ENCODE measurements at places on chromosomes 11 and 22. TPM values are rescaled to one million over a fixed set of nuclear protein-coding genes. Genes with fewer than 3 reads are reported as not detected.

The PGM2L1 gene
- 13.5 TPM for total RNA-seq

The SHANK2 gene
- 38.8 TPM for total RNA-seq

The GRAMD1B gene
- 8.2 TPM for total RNA-seq

The HBB gene
- 71.8 TPM for total RNA-seq

The GGTLC3 gene
- not detected for total RNA-seq

The YAP1 gene
- 184 TPM for total RNA-seq

The LMO2 gene
- total RNA-seq, result 19.5 TPM

The TBX10 gene
- not detected for total RNA-seq

The DGCR6L gene
- 73.6 TPM for total RNA-seq

The NLRX1 gene
- total RNA-seq, result 13.3 TPM

The SOX6 gene
- total RNA-seq, result 7.9 TPM

The OR8G5 gene
- total RNA-seq, result not detected

The PES1 gene
- 56.4 TPM for total RNA-seq

The LRRC56 gene
- 1.3 TPM for total RNA-seq

The AMOTL1 gene
- total RNA-seq, result 39.0 TPM

The RCOR2 gene
- 0.33 TPM for total RNA-seq

The OR52A1 gene
- total RNA-seq, result not detected

The DLG2 gene
- 6.9 TPM for total RNA-seq

The APOL5 gene
- total RNA-seq, result not detected

The RTN4RL2 gene
- 0.32 TPM for total RNA-seq

The ASPHD2 gene
- total RNA-seq, result 0.64 TPM

The MRGPRX3 gene
- total RNA-seq, result 2.0 TPM

The TESMIN gene
- 6.9 TPM for total RNA-seq

The ART1 gene
- not detected for total RNA-seq

The GDPD4 gene
- total RNA-seq, result not detected

The MFRP gene
- 0.16 TPM for total RNA-seq

The APLP2 gene
- 305 TPM for total RNA-seq

The CNTF gene
- 0.66 TPM for total RNA-seq

The CSNK1E gene
- total RNA-seq, result 147 TPM

The OR52N4 gene
- not detected for total RNA-seq

The ELFN2 gene
- total RNA-seq, result not detected

The C1QTNF5 gene
- 14.3 TPM for total RNA-seq

The SMC1B gene
- total RNA-seq, result not detected

The MRGPRF gene
- total RNA-seq, result 5.9 TPM

The RAPSN gene
- total RNA-seq, result not detected

The PATE2 gene
- total RNA-seq, result 2.8 TPM

The SYT13 gene
- 0.33 TPM for total RNA-seq

The USH1C gene
- total RNA-seq, result 0.66 TPM

The SERHL2 gene
- 1.3 TPM for total RNA-seq

The C11orf86 gene
- not detected for total RNA-seq

The OR10A2 gene
- not detected for total RNA-seq

The DCDC1 gene
- 3.8 TPM for total RNA-seq

The SCT gene
- total RNA-seq, result not detected

The CLP1 gene
- 15.4 TPM for total RNA-seq

The LZTR1 gene
- total RNA-seq, result 37.6 TPM

The IL17REL gene
- not detected for total RNA-seq

The MRGPRX4 gene
- not detected for total RNA-seq

The OR10G4 gene
- not detected for total RNA-seq

The TEX12 gene
- total RNA-seq, result not detected

The PAX6 gene
- total RNA-seq, result 0.88 TPM

The ISX gene
- not detected for total RNA-seq

The GAB4 gene
- total RNA-seq, result not detected

The FGF4 gene
- not detected for total RNA-seq

The FUT4 gene
- total RNA-seq, result 3.9 TPM

The TPBGL gene
- not detected for total RNA-seq

The LARGE1 gene
- total RNA-seq, result 26.1 TPM

The NLRP6 gene
- 2.0 TPM for total RNA-seq

The MTCH2 gene
- 38.7 TPM for total RNA-seq

All from breast epithelium (tissue), 4 donors.